ENCODE measurements at places on chromosomes 7 and 10.

DNA sequence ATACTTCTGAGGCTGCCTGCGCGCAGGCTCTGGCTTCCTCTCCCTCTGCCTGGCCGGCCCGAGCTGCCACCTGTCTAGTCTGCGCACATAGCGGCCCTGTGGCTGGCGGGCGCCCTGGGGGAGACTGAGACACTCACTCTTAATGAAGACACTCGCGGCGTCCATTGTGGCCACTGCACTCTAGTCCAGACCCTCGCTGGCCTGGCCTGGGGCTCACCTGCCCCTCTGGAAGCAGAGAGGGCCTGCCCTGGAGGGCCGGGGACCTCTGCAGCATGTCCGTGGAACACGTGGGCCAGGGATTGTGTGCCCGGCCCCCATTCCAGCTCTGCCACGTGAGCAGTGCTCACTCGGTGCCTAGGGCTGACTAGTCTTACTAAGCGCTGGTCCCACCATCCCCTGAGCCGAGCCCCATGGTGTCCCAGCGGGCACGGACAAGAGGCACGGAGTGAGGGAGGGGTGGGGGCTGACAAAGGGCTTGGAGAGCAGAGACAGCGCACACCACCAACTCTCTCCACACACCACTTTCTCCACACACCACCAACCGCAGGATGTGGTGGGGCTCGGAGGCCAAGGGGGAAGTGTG lies 149.3 kb downstream of the ELFN1 start:
- no peak for DNase-seq

- DNase-seq: no peak
Measured at GRCh38 chr7:99791667-99792369, 7.8 kb upstream of the CYP3A4 start.

GRCh38 chr7:33351709-33352108 lies 222.3 kb downstream of the BBS9 start:
- no peak for DNase-seq

GRCh38 chr10:89295597-89295996 lies 6.2 kb upstream of the IFIT2 start:
- no peak for DNase-seq

GRCh38 chr7:34343667-34344066 lies 314.4 kb upstream of the NPSR1 start:
- DNase-seq: no peak

DNA sequence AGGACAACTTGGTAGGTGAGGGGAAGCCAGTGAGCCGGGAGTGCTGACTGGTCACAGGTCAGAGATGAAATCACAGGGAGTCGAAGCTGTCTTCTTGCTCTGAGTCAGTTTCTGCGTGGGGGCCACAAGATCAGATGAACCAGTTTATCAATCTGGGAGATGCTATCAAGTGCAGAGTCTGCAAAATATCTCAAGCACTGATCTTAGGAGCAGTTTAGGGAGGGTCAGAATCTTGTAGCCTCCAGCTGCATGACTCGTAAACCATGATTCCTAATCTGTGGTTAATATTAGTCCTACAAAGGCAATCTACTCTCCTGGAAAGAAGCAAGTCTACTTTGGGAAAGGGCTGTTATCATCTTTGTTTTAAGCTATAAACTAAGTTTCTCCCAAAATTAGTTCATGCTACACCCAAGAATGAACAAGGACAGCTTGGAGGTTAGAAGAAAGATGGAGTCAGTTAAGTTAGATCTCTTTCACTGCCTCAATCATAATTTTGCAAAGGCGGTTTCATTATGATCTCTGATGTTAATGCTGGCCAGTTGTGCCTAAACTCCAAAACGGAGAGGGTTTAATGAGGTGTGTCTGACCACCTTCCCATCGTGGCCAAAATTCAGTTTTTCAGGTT lies 8.4 kb upstream of the LMOD2 start:
- no peak for DNase-seq

GRCh38 chr7:121504482-121504881 lies 108.4 kb upstream of the FAM3C start:
- no peak for DNase-seq

DNA sequence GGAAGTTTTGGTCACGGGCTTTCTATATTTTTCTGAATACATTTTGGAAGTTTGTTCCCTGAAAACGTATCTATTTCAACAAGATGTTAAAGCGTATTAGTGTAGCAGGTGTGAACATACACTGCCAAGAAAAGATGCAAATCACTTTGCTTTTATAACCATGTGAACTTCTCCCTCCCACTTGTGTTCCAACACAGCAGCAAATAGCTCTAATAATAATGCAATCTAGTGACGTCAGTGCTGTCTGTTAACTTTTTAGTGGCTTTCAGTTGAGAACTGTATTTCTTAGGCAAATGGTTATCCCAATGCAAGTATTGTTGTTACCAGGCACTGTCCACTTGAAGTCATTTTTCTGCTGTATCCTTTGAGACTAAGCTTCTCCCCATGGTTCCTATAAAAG lies 188.4 kb upstream of the IGFBP3 start:
- DNase-seq: no peak

DNA sequence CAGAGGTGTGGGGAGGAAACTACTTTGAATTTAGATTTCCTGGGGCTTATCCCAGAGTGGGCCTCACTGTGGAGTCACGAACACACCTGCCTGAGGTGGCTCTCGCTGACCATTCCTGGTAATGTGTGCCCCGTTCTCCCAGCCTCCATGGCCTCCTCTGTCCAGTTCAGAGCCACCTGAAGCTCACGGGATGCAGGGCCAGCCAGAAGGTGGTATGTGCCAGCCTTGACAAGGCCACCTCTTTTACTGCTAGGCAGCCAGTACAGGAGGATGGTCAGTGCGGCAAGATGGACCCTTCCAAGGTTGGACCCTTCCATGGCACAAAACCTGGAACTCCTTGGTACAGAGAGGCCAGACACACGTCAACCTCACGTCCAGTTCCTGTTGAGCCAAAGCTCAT lies 210.3 kb downstream of the DNAJB6 start:
- no peak for DNase-seq

DNA sequence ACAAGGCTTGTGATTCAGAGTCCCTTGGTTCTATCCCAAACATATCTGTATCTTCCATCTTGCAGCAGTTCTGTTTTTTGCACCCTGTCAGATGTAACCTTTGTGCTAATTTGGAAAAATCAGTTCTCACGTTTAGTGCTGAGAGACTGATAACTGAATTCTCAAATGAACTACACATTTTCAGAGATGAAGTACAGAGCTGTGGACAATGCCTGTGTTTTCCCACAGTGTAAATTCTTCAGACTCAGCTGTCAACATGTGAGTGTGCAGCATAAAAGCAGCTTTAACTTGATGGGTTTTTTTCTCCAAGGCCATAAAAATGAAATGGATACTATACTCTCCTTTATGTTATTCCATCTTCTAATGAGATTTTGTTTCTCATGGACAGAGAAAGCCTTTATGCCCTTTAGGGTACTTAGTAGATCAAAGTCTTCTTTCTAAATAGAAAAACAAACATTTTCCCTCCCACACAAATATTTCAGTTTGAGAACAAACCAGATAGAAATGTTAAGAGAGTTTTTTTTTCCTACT lies 150.9 kb downstream of the SEMA3A start:
- no peak for DNase-seq

- DNase-seq: no peak
Measured at GRCh38 chr10:49070701-49071100, 44.6 kb downstream of the VSTM4 start.

GRCh38 chr10:49007129-49007528 lies 67.5 kb upstream of the LRRC18 start:
- no peak for DNase-seq

GRCh38 chr10:69630651-69631400 lies 779 bp downstream of the FAM241B start:
- no peak for DNase-seq

GRCh38 chr10:127978481-127978880 lies 71.6 kb downstream of the PTPRE start:
- DNase-seq: no peak

GRCh38 chr7:155356323-155357105 lies 58.8 kb downstream of the INSIG1 start:
- no peak for DNase-seq

DNA sequence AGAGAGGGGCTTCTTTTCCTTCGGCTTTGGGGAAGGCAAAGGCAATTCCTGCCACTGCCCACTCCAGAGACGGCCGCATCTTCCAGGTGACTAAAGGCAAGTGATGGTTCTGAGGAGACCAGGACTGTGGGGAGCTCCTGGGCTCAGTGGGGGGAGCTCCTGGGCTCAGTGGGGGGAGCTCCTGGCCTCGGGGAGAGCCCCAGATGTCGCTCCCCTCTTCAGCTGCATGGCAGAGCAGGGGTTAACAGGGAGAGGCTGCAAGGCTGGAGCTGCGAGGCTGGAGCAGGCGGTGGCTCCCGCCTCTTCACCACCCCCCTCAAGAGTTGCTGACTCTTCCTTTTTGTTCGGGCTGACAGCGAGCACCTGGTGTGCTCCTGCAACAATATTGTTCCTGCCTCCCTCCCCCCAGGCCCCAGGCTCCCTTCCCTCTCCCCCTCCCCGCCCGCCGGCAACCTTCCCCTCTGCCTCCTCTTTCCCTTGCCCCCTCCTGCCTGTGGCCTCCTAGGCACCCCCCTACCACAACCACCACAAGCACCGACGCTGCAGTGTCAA lies 56.3 kb upstream of the LBX1 start:
- DNase-seq: no peak

GRCh38 chr7:157125376-157126223 lies 13.1 kb upstream of the UBE3C start:
- DNase-seq: no peak

DNA sequence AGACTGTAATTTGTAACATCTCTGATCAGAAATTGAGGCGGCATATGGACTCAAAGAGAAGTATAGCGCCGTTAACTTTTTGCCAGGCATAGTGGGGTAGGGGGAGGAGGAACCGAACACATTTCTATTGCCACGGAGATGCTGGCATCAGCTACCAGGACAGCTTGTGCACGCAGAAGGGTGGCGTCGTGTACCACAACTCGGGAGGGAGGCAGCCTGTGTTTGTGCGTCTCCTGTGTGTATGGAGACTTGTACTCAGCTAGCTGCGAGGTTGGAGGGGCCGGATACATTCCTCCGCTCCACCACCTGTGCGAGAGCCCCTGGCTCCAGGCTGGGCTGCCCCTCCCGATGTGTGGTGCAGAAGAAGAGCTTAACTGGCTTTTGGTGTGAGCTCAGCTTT lies 634.8 kb downstream of the TYW1 start:
- no peak for DNase-seq

DNA sequence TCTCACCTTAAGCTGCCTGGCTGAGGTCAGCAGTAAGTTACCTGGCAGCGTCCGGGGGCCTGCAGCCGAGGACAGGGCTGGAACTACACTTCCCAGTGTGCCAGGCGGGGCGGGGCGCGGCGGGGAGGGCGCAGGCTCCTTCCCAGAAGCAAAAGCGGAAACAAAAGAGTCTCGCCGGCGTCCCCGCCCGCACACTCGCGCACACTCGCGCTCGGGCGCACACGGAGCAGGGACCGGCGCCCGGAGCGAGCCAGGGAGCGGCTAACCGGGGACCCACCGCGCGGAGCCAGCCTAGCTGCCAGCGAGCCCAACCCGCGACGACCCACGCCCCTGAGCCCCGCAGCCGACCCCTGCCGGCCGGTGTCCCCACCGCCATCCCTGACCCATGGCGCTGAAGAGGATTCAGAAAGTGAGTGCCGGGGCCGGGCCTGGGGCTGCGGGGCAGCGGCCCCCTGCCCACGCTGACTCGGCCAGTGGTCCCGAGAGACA lies at the start of gene UBE2D1:
Gene UBE2D1 (plus strand): TSS at position 190 of the 489 bp plus-strand sequence. CDS start 196 bp downstream, at position 386.
- DNase-seq: peak; percentile 53

DNA sequence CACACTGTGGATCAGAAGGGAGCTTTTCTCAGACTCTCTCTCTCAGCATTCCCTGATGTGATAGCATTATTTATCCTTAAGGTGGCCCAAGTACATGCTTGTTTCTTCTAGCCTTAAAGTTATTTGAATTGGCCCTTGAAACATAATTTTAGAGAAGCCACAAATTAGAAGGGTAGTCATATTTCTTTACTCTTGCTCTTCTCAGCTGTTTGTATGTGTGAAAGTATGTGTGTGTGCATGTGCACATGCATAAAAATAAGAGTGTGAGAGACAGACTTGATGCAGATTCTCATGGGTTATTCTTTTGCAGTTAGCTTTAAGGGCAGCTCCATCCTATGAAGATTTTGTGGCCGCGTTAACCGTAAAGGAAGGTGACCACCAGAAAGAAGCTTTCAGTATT lies 50.1 kb downstream of the PLEKHA8 start:
- DNase-seq: no peak

- no peak for DNase-seq
Measured at GRCh38 chr10:102791754-102792395, 45.3 kb downstream of the CYP17A1 start.

GRCh38 chr10:86411852-86412560 lies 45.4 kb upstream of the GRID1 start:
- no peak for DNase-seq

DNA sequence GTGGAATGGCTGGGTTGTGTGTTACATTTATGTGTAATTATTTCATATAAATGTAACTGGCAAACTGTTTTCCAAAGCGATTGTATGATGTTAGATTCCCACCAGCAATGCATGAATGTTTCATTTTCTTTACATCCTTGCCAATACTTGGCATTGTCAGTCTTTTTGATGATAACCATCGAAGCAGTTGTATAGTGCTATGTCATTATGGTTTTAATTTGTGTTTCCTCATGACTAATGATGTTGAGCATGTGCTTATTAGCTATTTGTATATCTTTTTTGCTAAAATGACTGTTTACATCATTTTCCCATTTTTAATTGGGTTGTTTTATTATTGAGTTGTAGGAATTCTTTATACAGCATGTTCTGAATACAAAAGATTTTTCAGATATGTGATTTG lies 22.3 kb downstream of the AHCYL2 start:
- no peak for DNase-seq

- peak; percentile 39 for DNase-seq
Measured at GRCh38 chr10:58266826-58267712, 625 bp downstream of the IPMK start.

DNA sequence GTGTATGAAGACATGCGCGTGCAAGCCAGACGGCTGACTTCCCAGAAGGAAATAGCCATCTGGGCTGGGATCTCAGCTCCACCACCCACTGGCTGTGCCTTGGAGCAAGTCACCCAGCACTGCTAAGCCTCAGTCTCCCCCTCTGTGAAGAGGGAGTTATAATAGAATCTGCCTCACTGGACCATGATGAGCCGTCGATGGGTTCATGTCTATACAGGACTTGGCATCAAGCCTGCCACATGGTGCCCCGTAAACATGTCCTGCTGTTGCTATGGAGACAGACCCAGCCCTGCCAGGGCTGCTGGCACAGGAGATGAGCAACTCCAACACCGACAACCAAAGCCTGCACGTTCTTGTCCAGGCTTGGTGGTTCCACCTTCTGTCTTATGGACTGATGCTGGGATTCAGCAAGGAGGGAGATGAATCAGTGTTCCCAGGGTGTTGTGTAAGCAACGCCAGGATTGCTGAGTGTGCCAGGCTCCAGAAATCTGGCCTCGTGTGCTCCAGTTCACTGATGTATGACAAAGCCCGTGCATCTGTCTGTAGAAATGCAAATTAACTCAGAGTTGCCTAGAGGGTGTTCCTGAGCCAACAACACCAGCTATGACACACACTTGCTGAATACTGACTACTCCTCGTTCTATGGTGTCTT lies 5.6 kb downstream of the GPR15LG start:
- peak; percentile 14 for DNase-seq

- DNase-seq: no peak
Measured at GRCh38 chr7:27677912-27678612, 15.4 kb upstream of the HIBADH start.

- no peak for DNase-seq
Measured at GRCh38 chr7:127946847-127947246, 84.4 kb downstream of the LRRC4 start.

GRCh38 chr10:74377476-74377875 lies 226.5 kb downstream of the ADK start:
- no peak for DNase-seq

- DNase-seq: no peak
Measured at GRCh38 chr7:28036696-28037095, 143.9 kb downstream of the JAZF1 start.

- no peak for DNase-seq
Measured at GRCh38 chr10:70510904-70511303, 32.3 kb downstream of the PALD1 start.

All from left renal pelvis (tissue), 4 donors.